ENCODE measurements at places on chromosomes 12 and 14.
A peak's percentile ranks its signal among the peaks of the same experiment; 100 is the strongest.

GRCh38 chr14:95683793-95684192, 2.4 kb upstream of the TCL1B start:
- DNase-seq: no peak

DNA sequence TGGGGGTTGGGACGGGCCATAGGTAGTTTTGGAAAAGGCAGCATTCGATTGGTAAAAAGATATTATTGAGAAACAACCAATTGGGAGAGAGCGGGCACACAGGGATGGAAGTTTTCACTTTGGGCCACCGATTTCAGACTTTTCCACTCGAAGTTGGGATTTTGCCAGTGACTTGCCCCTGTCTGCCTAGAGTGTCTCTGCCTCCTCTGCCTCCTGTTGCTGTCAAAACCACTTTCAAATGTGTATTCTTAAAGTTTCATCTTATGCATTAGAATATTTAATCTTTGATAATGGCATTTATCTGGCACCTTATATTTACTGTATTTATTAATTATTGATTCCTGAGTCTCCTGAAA, 182.3 kb downstream of the FUT8 start:
- DNase-seq: no peak

DNA sequence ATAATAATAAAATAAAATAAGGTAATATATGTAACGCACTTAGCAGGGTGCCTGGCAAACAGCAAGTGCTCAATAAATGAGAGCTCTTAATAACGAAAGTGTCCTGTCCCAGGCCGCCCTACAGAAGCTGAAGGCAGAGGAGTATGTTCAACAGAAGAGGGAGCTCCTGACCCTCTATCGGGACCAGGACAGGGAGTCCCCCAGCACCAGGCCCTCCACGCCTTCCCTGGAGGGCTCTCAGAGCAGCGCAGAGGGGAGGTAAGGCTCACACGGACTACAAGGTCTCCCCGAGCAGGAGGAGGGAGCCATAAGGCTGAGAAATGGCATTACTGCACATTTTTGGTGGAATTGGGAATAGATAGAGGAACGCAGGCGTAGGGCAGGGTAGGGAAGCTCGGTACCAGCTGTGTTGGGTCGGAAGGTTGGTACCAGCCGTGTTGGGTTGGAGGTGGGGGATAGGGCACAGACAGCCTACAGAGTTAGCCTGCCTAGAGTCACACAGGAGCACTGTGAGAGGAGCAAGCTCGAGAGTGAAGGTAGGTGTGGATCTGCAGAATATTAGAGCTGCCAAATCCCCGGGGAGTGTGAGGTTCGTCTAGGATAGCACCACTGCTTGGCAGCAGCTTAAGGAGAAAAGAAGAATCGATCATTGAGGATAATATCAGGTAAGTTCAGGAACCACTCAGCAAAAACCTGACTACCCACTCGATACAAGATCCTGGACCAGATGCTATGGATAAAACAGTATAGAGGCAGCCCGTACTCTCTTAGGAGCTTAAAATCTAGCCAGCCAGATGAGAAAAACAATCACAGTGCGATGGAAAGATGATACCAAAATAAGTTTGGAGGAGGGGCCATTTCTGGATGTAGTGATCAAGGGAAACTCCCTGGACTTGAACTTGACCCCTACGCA, 15.3 kb downstream of the TNFRSF1A start:
- no peak for DNase-seq

GRCh38 chr12:46414591-46415268, 42.2 kb upstream of the SLC38A2 start:
- DNase-seq: no peak

DNA sequence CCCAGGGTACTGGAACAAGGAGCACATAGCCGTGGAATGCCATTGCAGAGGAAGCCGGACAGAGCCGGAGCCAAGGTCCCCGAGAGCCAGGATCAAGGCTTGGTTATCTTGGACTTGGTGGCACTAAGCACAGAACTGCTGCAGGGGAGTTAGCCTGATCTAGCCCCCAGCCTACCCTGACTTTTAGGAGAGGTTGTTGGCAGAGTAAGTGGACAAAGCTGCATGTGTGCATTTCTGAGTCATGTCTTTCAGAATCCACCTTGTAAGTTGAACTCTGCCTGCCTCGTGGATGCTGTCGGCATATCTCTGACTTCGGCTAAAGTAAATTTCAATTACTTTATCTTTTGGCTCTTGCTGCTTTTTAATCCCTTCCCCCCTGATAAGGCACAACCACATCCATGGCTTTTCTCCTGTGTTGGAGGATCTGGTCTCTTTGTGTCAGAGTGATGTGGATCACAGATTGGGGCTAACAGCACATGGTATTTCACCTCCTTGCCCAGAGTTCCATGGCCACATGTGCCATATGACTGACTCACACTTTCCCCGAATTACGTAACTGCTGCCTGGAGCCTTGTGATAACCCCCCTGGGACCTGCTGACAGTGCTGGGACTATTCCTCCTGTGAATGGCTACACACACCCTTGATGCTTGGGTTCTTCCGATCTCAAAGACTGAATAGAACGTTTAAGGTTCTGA, 240.3 kb downstream of the EMP1 start:
- DNase-seq: peak; percentile 10

DNA sequence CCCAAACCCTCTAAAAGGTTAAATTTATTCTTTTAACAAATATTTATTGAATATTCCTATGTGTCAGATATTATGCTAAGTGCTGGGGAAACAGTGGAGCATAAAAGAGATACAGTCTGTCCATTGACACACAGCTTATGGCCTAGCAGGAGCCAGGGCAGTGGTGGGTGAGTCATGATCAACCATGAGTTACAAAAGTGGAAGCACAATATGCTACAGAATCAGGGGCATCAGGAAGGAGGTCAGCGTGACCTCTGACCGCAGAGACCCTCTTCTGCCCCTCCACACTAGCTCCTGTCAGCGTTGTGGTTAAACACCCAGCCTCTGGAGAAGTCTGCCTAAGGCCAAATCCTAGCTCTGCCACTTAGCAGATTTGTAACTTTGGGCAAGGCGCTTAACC, 4.7 kb upstream of the PPP1R1A start:
- DNase-seq: no peak

DNA sequence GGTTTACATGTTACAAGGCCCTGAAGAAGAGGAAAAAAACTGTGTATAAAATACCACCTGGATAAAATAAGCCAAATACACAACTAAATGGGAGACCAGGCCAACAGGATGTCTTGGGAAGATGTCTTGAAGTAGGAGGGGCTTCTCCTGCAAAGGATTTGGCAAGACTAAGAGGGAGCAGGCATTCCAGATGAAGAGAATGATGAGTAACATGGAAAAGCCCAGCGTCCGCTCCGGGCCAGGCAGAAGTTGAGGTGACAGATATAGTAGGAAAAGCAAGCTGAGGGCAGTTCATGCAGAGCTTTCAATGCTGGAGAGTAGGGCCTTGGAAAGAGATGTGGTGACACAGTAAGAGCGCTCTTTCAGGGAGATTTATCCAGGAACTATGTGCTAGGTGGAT, 16.1 kb upstream of the EIF4B start:
- no peak for DNase-seq

GRCh38 chr12:91482231-91482630, 299.6 kb upstream of the DCN start:
- DNase-seq: no peak

- peak; percentile 30 for DNase-seq
These were observed 199.7 kb upstream of the ATXN7L3B start for GRCh38 chr12:74337951-74338350.

GRCh38 chr14:54117924-54118323, 161.3 kb upstream of the BMP4 start:
- no peak for DNase-seq

DNA sequence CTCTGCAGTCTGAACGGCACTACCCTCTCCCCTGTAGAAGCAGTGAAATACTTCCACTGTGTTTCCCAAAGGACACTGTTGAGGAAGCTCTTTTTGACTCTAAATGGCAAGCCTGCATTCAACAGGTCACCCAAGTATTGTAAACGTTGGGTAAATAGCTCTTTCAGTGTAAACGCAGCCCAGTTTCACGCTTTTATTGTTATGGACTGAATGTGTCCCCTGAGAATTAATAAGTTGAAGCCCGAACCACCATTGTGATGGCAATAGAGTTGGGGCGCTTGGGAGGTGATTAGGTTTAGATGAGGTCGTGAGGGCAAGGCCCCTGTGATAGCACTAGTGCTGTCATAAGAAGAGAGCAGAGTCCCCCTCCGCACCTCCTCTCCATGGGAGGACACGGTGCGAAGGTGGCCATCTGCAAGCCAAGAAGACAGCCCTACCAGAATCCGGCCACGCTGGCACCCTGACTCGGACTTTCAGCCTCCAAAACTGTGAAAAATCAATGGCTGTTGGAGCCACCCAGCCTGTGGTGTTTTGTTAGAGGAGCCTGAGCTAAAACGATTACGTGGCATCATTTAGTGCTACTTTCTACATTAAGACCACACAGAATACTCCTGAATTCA, 1.1 kb downstream of the SERPINA10 start:
- DNase-seq: no peak

GRCh38 chr14:30193845-30194501, 266.3 kb upstream of the PRKD1 start:
- peak; percentile 36 for DNase-seq

- DNase-seq: peak; percentile 14
These were observed 84.2 kb upstream of the TMEM263 start for GRCh38 chr12:106871477-106871876.

- DNase-seq: no peak
These were observed 178.5 kb upstream of the DAAM1 start for GRCh38 chr14:59009967-59010366.

DNA sequence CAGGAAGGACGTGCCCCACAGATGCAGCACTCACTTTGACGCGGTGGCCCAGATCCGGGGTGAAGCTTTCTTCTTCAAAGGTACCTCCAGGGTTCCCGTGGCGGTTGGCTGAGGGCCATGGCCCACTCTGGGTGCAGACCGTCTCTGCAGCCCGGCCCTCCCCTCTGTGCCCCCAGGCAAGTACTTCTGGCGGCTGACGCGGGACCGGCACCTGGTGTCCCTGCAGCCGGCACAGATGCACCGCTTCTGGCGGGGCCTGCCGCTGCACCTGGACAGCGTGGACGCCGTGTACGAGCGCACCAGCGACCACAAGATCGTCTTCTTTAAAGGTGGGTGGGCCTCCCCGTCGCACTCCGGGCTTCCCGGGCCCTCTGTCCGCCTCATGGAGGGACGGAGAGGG, 16.9 kb downstream of the MMP17 start:
- no peak for DNase-seq

GRCh38 chr12:52603314-52603713, 2.1 kb upstream of the KRT72 start:
- DNase-seq: no peak

DNA sequence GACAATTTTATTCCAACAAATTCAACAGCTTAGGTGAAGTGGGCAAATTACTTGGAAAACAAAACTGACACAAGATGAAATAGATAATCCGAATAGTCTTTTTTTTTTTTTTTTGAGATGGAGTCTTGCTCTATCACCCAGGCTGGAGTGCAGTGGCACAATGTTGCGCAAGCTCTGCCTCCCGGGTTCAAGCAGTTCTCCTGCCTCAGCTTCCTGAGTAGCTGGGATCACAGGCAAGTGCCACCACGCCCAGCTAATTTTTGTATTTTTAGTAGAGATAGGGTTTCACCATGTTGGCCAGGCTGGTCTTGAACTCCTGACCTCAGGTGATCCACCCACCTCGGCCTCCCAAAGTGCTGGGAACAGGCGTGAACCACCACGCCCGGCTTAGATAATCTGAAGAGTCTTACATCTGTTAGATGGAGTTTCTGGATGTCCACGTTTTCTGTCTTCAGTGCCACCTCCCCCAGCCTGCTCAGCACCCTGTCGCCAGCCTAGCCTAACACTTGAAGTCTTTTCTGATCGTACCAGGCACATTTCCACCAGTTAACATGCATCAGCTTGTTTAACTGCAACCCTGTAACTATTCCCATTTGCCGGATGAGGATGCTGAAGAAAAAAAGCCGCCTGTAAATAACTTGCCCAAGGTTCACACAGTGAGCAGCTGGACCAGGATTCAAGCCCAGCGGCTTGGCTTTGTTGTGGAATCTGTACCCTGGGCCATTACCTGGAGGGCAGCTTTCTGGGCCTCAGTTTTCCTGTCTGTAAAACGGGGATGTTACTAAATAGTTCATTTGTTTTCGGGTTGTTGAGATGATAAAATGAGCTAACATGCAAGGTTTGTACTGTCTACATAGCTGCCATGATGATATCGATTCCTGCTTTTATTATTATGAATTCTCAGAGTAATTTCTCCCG, 26.4 kb downstream of the FBRSL1 start:
- DNase-seq: peak; percentile 16

DNA sequence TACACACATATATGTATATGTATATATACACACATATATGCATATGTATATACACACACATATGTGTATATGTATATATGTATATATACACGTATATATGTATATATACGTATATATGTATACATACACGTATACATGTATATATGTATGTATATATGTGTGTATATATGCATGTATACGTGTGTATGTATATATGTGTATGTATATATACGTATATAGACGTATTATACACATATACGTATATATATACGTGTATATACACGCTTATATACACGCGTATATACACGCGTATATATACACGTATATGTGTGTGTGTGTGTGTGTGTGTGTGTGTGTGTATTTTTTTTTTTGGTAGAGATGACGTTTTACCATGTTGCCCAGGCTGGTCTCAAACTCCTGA, 32.9 kb upstream of the ZNF740 start:
- no peak for DNase-seq

- DNase-seq: no peak
These were observed 121.0 kb upstream of the VRK1 start for GRCh38 chr14:96676166-96676565.

DNA sequence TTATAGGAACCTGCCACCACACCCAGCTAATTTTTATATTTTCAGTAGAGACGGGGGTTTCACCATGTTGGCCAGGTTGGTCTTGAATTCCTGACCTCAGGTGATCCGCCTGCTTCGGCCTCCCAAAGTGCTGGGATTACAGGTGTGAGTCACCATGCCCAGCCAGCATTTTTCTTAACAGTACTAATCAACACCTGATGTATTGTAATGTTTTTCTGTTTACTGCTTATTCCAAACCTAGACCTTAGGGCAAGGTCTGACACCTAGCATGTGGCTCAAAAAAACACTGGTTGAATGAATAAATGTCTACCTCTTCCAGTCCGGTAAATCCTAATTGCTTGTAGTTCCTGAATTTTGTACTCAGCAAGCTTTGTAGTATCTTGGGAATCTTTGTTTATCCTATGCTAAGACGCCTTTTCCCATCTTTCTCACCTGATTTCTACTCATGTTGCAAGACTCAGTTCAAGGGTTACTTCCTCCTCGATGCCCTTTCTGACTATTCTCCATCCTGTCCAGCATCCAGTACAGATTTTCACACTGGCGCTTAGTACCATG, 2.8 kb downstream of the PAN2 start:
- no peak for DNase-seq

- peak; percentile 10 for DNase-seq
These were observed 132.2 kb downstream of the ANO4 start for GRCh38 chr12:100926669-100927248.

- no peak for DNase-seq
These were observed 811 bp upstream of the MEG3 start for GRCh38 chr14:100824901-100825712.

Data from RWPE1 (cell line).